ENCODE measurements at places on chromosomes 6 and 20.

DNA sequence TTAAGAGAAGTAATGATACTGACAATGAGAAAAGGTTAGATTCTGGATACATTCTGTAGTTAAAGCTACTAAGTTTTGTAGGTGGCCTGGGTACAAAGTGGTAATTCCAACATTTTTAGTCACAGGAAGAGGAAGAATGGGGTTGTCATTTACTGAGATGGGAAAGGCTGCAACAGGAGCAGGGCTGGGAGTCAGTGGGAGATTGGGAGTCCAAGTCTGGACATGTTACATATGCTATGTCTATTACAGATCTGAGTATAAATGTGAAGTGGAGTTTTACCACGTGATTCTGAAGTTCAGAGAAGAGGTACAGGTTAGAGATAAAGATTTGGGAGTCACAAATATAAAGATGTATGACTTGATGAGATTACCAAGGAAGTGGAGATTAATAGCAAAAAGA is 116.2 kb downstream of the RWDD2A start:
- H3K36me3 ChIP-seq, result no peaks in the 10 kb centered on the region
- no peak for DNase-seq
- peaks cover 14% of the 10 kb centered on the region for H3K27me3 ChIP-seq
- peaks cover 2% of the 10 kb centered on the region for H3K4me1 ChIP-seq
- no peak overlapping the region for H3K4me3 ChIP-seq
- H3K27ac ChIP-seq, result no peak overlapping the region

GRCh38 chr6:30816791-30817739 is 67.3 kb upstream of the DDR1 start:
- H3K27ac ChIP-seq, result peak overlapping the region; percentile 88
- H3K36me3 ChIP-seq, result peaks cover 46% of the 10 kb centered on the region
- peaks cover 56% of the 10 kb centered on the region for H3K4me1 ChIP-seq
- H3K4me3 ChIP-seq, result no peak overlapping the region

GRCh38 chr6:46583721-46584120 is 68.9 kb downstream of the CYP39A1 start:
- H3K27ac ChIP-seq, result no peak overlapping the region
- peaks cover 2% of the 10 kb centered on the region for H3K27me3 ChIP-seq
- no peak overlapping the region for H3K4me3 ChIP-seq
- H3K4me1 ChIP-seq, result no peaks in the 10 kb centered on the region
- no peaks in the 10 kb centered on the region for H3K36me3 ChIP-seq

DNA sequence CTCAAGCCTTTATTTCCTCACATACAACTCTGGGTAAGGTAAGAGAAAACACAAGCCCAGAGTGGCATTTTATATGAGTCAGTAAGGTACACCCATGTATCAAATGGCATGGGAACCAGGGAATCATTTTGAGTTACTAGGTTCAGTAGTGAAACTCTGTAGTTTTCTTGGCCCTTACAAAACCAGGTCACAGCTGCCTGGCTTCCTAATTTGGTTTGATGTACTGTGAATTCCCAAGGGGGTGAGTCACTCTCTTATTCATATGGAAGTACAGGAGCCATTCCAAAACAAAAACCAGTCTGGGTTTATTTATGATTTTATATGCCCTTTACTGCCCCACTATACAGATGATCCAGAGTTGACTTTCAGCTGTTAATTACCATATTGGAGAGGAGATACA is 70.7 kb downstream of the PDE7B start:
- DNase-seq, result peak; percentile 36
- peaks cover 40% of the 10 kb centered on the region for H3K36me3 ChIP-seq
- H3K4me1 ChIP-seq, result peaks cover 2% of the 10 kb centered on the region
- no peak overlapping the region for H3K4me3 ChIP-seq
- no peaks in the 10 kb centered on the region for H3K27me3 ChIP-seq

- no peaks in the 10 kb centered on the region for H3K36me3 ChIP-seq
- DNase-seq, result no peak
- H3K27ac ChIP-seq, result no peak overlapping the region
Measured at GRCh38 chr6:3718407-3718806, 33.1 kb downstream of the PXDC1 start.

DNA sequence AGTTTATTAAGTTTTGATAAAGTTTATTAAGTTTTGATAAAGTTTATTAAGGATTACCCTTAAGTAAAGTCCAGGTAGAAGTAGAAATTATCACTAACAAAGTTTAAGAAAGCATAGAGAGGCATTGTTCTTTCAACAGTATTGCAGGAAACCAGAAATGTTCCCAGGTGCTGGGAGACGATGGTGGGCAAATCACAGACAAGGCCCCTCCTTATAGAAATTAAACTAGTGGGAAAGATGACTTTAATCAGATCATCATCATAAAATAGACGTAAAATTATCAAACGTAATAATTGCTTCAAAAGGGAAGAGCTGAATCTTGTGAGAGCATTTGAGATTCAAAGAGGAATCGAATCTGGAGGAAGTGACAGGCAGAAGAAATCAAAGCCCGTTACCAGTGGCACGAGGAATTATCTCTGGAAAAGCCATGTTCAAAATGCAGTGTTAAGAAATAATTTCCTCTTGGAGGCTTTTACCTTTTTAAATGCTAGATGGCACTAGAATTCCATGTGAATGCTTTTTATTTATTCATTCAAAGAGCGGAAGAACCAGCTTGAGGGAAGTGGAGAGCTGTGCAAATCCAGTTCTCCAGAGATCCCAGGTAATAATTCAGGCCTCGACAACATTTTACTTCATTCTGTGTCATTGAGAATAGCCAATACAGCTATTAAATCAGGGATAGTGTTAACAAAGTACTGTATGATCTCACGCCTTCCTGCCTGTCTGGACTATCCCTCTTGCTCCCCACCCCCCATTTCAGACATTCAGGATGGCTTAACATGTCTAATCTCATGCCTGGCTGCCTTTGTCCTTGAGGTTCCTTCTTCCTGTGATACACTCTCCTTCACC is 1.0 kb upstream of the APMAP start:
- peaks cover 11% of the 10 kb centered on the region for H3K27me3 ChIP-seq
- peak overlapping the region; percentile 89 for H3K27ac ChIP-seq
- DNase-seq, result no peak
- peak overlapping the region; percentile 93 for H3K4me3 ChIP-seq
- peaks cover 31% of the 10 kb centered on the region for H3K4me1 ChIP-seq

GRCh38 chr20:25360631-25361286 is 29.9 kb downstream of the ABHD12 start:
- no peak for DNase-seq
- H3K4me3 ChIP-seq, result no peak overlapping the region
- peaks cover 14% of the 10 kb centered on the region for H3K4me1 ChIP-seq
- H3K27me3 ChIP-seq, result no peaks in the 10 kb centered on the region
- H3K36me3 ChIP-seq, result no peaks in the 10 kb centered on the region

- H3K27ac ChIP-seq, result no peak overlapping the region
- no peaks in the 10 kb centered on the region for H3K27me3 ChIP-seq
- no peak for DNase-seq
- H3K4me1 ChIP-seq, result peaks cover 12% of the 10 kb centered on the region
- no peak overlapping the region for H3K4me3 ChIP-seq
Measured at GRCh38 chr6:4794140-4794707, 18.0 kb downstream of the CDYL start.

DNA sequence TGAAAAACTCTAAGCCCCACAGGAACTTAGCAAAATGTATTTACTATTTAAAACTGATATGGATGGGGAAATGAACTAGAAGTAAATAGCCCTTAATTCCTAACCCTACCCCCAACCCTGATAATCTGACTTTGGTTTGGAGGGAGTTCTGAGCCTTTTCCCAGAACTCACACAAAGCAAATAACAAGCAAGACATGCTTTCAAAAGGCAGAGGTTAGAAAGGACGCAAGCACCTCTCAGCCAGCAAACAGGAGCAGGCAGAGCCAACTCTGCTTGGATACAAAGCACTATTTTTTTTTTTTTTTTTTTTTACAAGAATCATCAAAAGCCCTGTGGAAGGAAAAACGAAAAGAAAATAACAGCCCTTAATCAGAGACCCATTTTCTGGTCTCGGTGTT is 58.7 kb downstream of the SLC22A23 start:
- peaks cover 5% of the 10 kb centered on the region for H3K27me3 ChIP-seq
- H3K36me3 ChIP-seq, result no peaks in the 10 kb centered on the region
- DNase-seq, result no peak
- H3K4me1 ChIP-seq, result no peaks in the 10 kb centered on the region

GRCh38 chr6:84953111-84953755 is 188.8 kb upstream of the TBX18 start:
- DNase-seq, result no peak
- H3K27me3 ChIP-seq, result no peaks in the 10 kb centered on the region
- no peak overlapping the region for H3K27ac ChIP-seq
- no peak overlapping the region for H3K4me3 ChIP-seq

DNA sequence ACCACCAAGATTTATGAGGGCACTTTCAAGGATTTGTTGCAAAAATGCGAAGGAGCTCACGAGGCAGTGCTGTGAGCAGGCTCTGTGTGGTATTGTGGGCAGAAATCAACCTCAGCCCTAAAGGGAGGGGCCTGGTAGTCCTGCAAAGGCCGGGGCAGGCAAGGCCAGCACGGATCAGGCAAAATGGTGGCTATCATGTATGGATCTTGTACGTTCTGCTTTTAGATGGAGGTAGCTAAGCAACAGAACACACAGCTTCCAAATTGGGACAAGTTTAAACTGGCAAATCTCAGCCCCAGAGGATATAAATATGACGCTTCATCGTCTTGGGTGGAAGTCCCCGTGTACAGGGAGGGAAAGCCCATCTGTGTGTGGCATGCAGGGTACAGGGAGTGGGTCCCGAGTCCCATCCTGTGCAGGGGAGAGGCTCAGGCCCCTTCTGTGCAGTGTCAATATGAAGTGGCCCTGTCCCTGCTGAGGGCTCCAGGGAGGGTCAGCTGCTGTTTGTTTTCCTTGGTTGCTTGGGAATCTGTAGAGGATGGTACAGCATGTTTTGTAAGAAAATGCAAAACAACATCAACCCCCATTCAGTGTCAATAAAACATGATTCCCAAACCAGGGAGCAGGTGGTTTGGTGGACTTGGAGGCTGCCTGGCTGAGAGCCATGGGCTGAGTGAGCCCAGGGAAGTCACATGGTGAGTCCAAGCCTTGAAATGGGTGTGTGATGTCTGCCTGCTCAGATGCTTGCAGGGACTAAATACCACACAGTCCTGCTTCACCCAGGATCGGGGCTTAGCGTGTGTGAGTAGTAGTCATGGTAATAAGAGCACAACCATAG is 113.0 kb downstream of the SYCP2 start:
- H3K27me3 ChIP-seq, result no peaks in the 10 kb centered on the region
- no peak overlapping the region for H3K4me3 ChIP-seq
- H3K27ac ChIP-seq, result no peak overlapping the region
- H3K4me1 ChIP-seq, result no peaks in the 10 kb centered on the region
- no peak for DNase-seq

DNA sequence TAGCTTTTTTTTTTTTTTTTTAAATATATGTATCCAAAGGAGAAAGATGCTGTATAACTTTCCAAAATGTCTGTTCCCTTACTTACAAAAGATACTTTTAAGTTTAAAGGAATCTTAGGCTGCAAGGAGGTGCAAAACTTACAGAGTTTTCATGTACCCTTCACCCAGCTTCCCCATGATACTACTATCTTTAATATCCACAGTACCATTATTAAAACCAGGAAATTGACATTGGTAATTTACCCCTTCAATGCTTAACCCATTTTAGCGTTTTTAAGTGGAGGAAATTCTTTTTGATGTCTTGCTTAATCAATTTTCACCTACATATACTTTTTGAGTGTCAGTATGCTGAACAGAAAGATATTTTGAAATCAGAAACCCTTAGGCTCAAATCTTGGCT is 310.9 kb downstream of the PRL start:
- H3K4me3 ChIP-seq, result no peak overlapping the region
- H3K27me3 ChIP-seq, result no peaks in the 10 kb centered on the region
- H3K27ac ChIP-seq, result no peak overlapping the region
- H3K4me1 ChIP-seq, result peaks cover 17% of the 10 kb centered on the region

DNA sequence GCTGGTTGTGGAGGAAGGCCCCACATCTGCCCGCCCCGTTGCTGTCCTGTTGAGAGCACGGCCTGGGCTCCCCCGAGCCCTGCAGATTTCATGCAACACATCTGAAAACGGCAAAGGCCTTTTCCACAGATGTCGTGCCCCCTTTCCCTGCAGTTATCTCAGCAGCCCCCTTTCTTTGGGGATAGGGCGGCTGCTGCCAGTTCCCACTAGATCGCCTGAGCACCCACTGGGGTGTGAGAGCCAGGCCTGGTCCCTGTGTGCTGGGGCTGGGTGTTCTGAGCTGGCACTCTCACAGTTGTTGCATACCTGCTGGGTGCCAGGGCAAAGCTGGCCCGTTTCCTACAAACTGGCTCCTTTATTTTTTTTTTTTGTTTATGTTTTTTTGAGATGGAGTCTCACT is 12.3 kb upstream of the MTG2 start:
- H3K4me3 ChIP-seq, result no peak overlapping the region
- H3K4me1 ChIP-seq, result no peaks in the 10 kb centered on the region
- no peak overlapping the region for H3K27ac ChIP-seq
- peaks cover 13% of the 10 kb centered on the region for H3K36me3 ChIP-seq

DNA sequence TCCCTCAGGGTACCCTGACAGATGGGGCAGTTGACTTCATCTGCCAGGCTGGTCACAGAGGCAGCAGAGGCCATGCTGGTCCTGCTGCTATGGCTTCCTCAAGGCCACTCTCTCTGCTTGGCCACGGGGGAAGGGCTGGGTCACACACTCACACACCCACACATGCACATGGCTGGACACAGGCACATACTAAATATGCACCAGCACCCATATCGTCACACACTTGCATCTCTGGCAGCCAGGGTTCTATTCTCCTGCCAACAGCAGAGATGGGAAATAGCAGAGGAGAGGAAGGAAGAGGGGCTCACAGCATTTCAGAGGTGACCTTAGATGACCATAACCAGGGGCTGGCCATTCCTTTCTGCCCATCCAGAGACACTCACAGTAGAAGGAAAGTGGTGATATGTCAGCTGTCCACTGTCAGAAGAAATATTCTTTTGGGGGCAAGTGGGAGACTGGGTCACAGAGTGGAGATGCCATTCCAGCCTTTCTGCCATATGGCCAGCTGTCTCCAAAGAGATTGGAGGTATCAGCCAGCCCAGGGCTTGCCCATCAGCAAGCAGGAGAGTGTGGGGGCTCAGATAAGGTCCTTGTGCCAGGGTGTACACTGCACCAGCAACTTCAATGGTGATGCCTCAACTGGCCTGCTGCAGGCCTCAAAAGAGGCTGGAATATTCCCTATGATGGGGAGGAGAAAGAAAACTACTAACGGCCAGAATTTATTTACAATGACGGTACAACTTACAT is at the start of gene TRIM10:
Gene TRIM10, minus strand, starts transcription at position 427 of the 747 bp plus-strand sequence. Its CDS starts 353 bp downstream, at position 74.
- H3K4me1 ChIP-seq, result peaks cover 12% of the 10 kb centered on the region
- no peaks in the 10 kb centered on the region for H3K27me3 ChIP-seq
- no peaks in the 10 kb centered on the region for H3K36me3 ChIP-seq
- no peak within 1 kb of the TSS for H3K4me3 ChIP-seq
- H3K27ac ChIP-seq, result no peak within 1 kb of the TSS

- no peaks in the 10 kb centered on the region for H3K27me3 ChIP-seq
- no peaks in the 10 kb centered on the region for H3K4me1 ChIP-seq
- no peaks in the 10 kb centered on the region for H3K36me3 ChIP-seq
Measured at GRCh38 chr6:72798196-72798595, 176.3 kb downstream of the KCNQ5 start.

DNA sequence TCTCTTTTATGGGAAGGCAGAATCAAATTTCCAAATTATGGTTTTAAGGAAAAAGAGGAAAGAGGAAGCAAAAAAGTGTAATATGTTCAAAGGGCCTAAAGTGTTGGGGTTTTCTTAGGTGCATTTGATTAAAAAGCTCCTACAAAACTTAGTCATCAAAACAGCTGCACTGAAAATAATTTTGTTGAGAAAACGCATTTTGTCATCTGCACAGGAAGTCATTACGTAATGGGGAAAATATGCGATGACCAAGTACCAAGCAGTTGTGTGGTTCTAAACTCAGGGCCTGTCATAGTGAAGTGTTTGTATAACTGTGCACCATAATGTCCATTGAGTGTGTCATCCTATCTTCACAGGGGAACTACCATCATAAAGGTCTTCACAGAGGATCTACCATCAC is 15.6 kb downstream of the HAO1 start:
- no peaks in the 10 kb centered on the region for H3K4me1 ChIP-seq
- no peak overlapping the region for H3K4me3 ChIP-seq
- H3K27ac ChIP-seq, result no peak overlapping the region
- H3K27me3 ChIP-seq, result peaks cover 3% of the 10 kb centered on the region
- no peaks in the 10 kb centered on the region for H3K36me3 ChIP-seq
